Cerebellum (tissue), 4 donors: ENCODE measurements at places on chromosomes 6 and 20.

GRCh38 chr6:41583565-41583964 lies 37.4 kb downstream of the FOXP4 start:
- no peak for DNase-seq

DNA sequence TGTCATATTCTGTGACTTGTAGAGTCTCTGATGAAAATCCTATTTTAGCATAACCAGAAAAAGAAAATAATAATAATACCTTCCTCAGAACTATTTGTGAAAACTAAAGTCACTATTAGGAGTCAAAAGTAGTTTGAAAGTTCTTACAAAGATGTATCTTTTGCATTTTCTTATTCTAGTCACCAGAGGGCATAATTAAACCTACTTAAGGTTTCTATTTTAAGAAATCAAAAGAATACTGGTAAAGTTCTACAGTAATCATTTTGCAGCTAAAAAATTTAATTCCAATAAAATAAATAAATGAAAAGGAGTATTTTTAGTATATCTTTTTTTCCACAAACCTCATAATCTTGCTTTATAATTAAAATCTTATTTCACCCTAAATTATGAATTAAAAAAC lies 28.0 kb upstream of the MCM9 start:
- no peak for DNase-seq

GRCh38 chr20:56373942-56374341 lies 15.2 kb downstream of the FAM210B start:
- no peak for DNase-seq

DNA sequence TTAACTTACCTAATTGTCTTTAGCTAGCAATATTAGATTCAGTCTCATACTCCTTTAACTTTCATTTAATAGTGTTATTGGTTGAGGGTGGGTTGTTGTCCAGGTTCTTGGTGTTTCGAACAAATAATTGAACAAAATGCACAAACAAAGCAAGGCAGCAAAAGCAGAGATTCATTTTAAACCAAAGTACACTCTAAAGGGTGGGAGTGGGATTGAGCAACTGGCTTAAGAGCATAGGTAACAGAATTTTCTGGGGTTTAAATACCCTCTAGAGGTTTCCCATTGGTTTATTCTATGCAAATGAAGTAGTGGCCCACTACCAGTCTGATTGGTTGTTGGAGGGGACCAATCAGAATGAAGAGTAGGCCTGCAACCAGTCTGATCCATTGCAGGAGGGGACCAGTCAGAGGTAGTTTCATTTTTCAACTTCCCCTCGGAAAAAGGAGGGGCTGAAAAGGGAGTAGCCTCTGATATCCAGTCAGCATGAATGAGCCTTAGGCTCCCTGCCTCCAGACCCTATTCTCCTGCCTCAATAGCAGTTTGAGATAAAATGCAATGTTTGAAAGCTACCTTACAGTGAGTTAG lies 26.3 kb upstream of the RAB23 start:
- DNase-seq: no peak

DNA sequence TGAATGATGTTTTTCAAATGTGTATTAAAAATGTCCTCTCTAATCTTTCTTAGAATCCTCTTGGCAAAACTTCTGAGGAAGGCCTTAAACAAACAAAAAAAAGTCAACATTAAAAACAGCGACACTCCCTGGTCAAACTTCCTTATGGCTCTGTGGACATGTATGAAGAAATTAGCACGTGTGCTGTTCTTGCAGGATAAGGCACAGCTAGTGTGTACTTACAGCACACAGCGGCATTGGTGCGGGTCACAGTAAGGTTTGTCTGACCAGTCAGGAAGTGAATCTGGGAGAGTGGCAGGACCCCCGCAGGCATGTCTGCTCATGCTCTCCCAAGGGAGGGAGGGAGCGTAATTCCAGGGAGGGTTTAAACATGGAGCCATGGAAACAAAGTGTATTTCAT lies 38.8 kb downstream of the SLC22A1 start:
- DNase-seq: no peak

- no peak for DNase-seq
These were observed 67.1 kb upstream of the SLC2A12 start for GRCh38 chr6:134119486-134119885.

DNA sequence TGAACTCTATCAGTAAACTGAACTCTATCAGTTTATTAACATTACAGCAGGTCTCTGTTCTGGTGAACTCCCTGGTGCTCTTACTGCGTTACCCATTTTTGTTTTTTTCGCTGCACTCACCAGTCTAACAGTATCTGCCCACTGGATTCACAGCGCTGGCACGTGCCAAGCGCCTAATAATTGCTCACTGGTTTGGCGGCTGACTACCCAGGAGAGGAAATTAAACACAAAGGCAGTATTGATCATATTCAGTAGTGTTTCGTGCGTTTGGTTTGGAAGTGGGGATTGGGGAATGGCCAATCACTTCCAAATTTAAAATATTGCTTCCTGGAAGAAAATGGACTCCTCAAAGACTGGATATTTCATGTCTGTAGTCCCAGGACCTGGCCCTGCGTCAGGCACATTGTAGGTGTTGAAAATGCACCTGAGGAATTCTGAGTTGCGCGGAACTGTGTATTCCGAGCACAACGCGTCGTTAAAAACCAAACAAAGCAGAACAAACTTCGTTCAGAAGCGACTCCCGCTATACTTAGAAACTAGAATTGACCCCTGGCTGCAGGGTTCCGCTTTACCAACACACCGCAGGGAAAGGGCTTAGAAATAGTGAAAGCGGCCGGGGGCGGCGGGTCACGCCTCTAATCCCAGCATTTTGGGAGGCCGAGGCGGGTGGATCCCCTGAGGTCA lies 1.1 kb upstream of the RPS12 start:
- peak; percentile 38 for DNase-seq

- no peak for DNase-seq
These were observed 1.1 kb downstream of the BNIP5 start for GRCh38 chr6:36335465-36336207.

DNA sequence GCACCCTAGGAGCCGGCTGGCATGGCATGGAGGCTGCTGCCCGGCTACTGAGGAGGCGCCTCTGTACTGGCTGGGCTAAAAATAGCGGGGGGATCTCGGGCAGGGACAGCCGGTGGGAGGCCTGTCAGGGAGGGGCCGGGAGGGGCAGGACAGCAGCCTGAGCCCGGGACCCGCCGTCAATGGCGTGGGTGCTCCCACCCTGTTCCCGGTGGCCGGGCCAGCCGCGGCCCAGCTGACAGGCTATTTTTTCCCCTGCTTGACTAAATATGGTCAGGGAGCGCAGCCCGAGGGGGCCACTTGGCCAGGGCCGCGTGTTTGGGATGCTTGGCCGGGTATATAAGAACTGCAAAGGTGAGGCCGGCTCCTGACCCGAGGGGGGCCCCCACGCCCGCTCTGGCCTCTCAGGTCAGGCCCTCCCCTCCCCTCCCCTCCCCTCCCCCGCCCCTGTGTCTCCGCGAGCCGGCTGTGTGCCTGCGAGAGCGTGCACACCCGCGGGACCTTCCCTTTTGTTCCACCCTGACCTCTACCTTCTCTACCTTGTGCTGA lies 74.4 kb upstream of the GATA5 start:
- DNase-seq: peak; percentile 8

- DNase-seq: no peak
These were observed 21.7 kb upstream of the TGM2 start for GRCh38 chr20:38186788-38187221.

GRCh38 chr6:84738996-84739865 lies 25.2 kb downstream of the TBX18 start:
- DNase-seq: no peak

DNA sequence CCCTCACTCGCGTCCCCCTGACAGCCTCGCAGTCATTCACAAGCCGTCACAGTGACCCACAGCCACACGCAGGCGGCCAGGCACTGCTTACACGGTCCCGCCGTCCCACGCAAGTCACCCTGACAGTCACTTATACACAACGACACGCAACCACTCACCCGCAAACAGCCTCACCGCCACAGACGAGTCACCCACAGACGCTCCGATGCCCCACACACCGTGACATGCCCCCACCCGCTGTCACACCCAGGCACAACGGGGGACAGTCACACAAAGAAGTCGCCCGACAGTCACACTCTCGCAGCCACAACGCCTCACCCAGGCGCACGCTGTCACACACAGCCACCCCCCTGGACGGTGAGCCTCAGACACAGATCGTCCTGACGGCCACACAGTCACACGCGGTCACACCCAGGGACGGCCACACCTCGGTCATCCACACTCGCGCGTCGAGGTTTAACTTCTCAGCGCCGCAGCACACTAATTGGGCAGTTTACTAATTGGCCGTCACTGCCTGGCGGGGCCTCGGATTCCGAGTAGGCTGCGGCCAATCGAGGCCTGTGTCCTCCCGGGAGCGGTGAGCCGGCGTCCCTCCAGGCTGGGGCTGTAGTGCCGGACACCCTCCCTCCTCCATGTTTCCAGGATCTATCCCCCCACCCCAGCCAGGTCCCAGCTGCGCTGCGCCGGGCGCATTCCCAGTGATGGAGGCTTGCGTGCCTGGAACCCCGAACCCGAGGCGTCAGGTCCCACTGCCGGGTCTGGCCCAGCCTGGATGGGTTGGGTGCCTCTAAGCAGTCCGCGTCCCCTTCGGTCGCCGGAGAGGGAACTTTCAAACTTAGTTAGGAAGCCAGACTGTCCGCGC lies 790 bp downstream of the TOX2 start:
- no peak for DNase-seq

DNA sequence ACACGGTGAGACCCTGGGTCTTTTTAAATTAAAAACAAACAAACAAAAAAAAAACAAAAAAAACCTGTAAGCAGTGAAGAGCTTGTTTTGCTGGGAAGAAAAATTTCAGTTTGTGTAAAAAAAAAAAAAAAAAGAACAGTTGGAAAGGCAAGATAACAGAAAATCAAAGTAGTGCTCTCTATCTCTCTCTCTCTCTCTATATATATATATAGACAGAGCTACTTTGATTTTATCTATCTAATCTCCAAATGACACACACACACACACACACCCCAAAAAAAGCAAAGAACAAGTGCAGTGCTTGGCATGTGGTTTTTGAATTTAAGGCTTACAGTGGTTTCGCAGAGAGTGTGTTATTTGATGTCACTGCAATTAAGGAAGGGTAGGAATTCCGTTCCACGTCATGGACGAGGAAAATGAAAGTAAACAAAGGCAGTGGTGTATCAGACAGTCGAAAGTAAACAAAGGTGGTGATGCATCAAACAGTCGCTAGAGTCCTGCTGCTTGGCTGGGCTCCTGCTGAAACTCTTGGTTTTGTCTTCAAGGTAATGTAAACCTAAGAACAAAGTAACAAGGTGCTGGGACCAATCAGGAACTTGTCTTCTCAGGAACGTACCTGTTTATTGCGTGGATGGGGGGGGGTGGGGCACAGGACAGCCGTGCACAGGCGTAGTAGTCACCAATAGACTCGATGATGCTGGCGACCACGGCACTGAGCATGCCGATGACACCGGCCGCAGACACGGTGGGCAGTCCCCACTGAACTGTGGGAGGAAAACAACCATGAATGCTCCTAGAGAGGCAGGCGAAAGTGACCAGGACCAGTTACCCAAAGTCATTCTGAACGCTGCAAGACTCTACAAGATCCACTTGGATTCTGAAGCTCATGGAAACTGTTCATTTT lies 131.8 kb downstream of the SLC23A2 start:
- DNase-seq: no peak

DNA sequence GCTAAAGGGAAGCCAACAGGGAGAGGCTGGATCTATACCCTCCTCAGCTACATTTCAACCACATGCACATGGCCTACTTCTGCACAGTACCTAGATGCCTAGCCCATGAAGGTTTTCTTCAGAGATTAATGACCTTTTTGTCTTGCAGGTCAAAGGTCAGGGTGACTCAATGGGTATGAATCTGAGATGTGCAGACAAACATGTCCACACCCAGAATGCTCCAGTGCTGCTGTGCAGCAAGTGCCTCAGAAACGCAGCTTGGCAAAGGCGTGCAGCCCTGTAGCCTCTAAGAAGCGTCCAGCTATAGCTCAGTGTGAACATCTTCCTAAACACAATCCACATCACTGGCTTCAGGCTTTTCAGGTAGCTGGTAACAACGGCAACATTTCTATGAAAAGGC lies 24.4 kb downstream of the MAP1LC3A start:
- no peak for DNase-seq

DNA sequence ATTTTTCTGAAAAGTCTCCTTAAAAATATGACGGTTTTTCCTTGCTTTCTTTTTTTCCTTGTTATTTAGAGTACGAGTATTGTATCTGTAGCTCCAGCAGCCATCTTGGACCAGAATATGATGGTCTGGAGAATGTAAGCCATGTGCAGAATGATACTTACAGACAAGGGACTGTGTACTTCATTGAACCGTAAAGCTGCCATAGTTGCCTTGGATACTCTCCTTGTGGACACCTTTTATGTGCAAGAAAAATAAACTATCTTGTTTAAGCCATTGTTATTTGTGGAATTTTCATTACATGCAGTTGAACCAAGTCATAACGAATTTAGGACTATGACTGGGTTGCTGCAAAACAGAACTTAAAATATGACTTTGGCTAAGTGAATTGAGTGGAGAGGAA lies 485.8 kb upstream of the CITED2 start:
- no peak for DNase-seq

- DNase-seq: peak; percentile 69
These were observed 532.6 kb upstream of the JARID2 start for GRCh38 chr6:14713008-14713960.

- no peak for DNase-seq
These were observed 467.8 kb downstream of the PTPRT start for GRCh38 chr20:42721923-42722322.

- DNase-seq: no peak
These were observed 12.2 kb upstream of the DSTN start for GRCh38 chr20:17557675-17558006.

GRCh38 chr6:158518191-158519127 lies 41.4 kb upstream of the TMEM181 start:
- DNase-seq: peak; percentile 82

- DNase-seq: no peak
These were observed 24.6 kb upstream of the GTF3C6 start for GRCh38 chr6:110933912-110934311.

DNA sequence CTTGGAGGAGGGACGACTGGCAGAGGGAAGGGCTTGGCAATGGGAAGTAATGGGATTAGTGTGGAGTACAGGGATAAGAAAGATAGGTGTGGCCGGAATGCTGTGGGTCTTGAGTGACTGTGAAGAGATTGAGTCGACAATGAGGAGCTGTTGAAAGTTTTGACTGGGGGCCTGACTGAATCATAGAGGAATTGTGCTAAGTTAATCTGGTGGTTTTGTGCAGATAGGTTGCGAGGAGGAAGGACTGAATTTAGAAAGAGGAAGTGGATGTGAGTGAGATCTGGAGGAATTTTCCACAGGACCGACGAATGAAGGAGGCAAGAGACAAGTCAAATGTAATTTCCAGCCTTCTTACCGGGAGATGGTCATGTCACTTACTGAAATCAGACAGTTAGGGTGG lies 143.9 kb upstream of the RALGAPA2 start:
- no peak for DNase-seq
